NCI-H1105 treated with DMSO at 0.1 percent for 48 hours (cell line): ENCODE measurements at places on chromosomes 1 and 21.
A peak's percentile ranks its signal among the peaks of the same experiment; 100 is the strongest.

- no peak for DNase-seq
Measured at GRCh38 chr1:44536357-44537209, 131.5 kb downstream of the RNF220 start.

GRCh38 chr1:84687714-84688462 is 2.4 kb downstream of the SSX2IP start:
- no peak for DNase-seq

DNA sequence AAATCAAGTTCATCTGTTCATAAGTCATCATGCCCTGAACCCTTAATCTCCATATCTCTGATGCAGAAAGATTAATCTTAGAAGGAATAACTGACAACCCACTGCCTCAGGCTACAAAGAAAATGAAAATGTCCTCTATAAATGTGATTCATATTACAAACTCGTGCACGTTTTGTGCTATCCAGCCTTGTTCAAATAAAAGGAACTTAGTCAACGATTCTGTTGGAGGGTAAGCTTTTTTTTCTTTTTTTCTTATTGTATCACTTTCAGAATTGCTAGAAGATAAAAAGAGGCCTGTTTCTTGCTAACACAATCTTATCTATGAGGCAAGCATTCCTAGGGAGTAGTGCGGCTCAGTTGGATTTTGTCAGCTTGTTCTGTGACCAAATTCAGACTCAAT is 228.4 kb downstream of the TM2D1 start:
- no peak for DNase-seq

GRCh38 chr1:42955311-42956063 is 3.2 kb downstream of the SLC2A1 start:
- no peak for DNase-seq

- DNase-seq: no peak
Measured at GRCh38 chr1:196308176-196308575, 300.1 kb downstream of the KCNT2 start.

DNA sequence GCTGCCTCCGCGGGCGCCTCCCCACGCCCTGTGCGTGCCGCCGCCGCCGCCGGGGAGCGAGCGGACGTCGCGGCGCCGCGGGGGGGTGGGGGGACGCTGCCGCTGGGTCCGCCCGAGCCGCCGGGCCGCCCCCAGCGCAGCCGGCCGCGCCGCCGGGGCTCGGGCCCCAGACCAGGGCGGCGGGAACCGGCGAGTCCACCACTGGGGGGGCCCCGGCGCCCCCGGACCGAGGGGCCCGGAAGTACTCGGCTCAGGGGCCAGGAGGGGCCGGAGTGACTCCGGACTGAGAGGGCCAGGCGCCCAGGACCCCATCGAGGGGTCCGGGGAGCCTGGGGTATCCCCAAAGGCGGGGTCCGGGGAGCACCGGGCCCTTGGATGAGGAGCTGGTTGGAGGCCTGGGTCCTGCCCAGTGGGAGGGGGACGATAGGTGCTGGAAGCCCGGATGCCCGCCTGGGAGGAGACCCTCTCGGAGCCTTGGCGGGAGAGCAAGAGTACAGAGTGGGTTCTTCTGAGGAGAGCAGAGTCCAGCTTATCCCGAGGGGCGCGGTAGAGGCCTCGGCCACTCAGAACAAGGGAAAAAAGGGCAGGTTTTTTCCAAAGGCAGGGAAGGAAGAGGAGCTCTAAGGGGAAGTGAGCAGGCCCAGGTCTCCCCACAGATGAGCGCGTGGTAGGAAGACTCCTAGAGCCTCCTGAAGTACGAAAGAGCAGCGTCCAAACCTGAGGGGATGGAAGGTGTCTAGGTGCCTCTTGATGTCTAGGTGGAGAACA is 556 bp downstream of the GMEB1 start:
- DNase-seq: peak; percentile 45

GRCh38 chr1:2981981-2982614 is 39.2 kb upstream of the ACTRT2 start:
- DNase-seq: no peak

DNA sequence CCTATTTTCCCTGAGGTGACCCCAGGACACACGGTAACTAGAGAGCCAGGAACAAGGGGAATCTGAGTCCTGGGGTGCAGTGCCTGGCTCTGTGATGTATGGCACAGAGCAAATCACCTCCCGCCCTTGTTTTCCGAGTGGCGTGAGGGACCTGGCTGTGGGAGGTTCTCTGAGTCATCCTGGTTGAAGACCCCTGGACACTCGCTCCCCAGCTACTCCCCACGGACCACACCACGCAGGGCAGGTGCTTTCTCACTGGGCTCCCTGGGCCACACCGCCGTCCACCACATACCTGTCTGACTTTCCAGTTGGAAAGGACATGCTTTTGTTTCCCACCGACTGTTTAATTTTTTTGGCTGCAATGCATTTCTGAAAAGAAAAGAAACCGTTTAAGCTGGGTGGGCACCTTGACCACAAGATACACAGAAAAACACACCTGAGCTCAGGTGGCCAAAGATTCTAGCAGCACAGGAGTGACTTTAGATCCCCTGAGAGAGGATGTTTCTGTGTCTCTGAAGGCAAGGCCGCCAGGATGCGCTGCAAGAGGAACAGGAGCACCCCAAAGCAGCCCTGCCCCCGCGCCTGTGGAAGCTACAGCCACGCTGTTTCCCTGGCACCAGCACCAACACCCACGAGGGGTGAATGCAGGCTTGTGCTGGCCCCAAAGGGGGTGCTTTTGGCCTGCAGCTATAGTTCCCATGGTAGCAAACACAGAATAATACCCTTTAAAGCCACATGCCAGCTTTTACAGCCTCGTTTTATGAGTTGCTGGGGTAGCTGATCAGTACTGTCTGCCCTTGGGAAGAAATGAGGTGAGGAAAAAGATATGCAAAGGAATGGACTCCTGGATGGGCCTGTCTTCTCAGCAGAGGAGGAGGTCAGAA is 8.1 kb upstream of the SRM start:
- no peak for DNase-seq

DNA sequence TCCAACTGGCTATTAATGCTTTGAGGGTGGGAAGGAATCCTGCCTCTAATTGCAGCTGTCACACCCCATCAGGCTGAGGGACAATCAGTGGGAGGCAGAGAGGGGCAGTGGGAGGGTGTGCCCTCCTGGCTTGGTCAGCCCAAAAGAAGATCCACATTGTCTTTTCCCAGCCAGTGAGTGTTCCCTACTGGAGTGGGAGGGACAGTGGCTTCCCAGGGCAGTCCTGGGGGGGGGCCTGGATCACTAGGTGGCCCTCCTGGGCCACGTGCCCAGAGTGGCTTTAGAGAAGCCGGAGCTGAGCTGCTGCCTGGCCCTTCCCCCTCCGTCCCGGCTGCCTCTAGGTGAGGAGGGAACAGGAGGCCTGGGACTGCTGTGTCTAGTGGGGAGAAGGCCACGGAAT is 14.0 kb downstream of the INKA2 start:
- DNase-seq: no peak

- peak; percentile 84 for DNase-seq
Measured at GRCh38 chr1:158998781-158999161, 10.9 kb upstream of the IFI16 start.

DNA sequence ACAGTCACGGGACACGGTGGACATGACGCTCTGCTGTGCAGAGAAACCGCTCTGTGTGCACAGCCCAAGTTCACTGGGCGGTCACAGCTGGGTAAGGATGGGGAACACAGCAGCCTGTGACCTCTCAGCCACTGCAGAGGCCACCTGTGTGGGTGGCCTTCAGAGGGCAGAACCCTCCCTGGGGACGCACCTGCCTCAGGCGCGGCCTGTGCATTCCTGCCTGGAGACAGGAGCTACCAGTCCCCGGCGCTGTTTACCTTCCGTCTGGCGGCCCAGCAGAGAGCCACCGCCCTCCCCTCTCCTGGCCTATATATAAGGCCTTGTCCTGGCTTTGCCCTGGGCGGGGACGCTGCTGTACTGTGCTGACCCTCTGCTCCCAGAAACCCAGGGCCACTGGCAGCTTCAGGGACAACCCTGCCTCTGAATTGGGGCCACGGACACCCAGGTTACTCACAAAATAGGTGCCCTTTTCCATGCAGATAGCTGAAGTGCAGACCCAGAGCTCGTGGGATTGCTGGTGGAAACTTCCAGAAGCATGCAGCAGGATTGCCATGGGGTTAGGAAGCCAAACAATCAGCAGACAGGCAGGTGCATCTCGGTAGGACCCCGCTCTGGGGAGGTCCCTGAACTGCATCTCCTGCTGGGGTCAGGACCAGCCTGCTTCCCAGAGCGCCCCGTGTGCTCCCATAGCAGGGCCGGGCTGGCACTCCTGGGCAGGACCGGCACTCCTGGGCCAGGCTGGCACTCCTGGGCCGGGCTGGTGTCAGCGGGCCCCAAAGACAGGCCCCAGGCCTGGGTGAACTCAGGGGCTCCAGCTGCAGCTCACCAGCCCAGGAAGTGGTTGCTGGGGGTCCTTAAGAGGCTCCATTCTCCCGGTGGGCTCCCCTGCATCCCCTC is 83.6 kb downstream of the SIK1 start:
- DNase-seq: peak; percentile 33
